Cortex of kidney (tissue), 1 donor: ENCODE measurements at places on chromosomes 12 and 14.

- no peak for DNase-seq
Measured at GRCh38 chr12:106145539-106146447, 7.0 kb upstream of the NUAK1 start.

- no peak for DNase-seq
Measured at GRCh38 chr12:115916910-115917668, 360.4 kb downstream of the MED13L start.

DNA sequence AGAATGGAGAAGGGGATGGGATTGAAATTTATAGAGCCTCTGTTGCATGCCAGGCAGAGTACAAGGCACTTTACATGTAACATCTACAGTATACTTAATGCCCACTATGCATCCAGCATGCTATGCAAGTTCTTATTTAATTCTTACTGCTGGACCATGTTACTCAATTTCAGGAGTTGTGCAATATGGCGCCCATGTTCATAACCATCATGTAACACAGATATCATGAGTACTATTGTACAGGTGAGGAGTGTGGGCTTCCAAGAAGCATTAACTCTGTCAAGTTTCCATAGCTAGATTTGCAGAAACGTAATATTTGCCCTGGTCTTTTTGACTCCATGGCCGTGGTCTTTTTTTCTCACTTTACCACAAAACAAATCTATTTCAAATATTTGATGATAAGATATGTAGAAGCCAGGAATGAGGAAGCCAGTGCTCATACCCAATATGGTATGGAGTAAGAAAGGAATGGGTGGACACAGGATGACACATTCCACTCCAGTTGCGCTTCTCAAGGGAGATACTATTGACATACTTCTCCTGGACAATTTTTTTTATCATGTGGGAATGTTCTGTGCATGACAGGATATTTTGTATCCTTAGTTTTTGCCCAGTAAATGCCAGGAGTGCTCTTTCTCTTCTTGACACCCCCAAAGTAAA is 191.8 kb downstream of the C12orf75 start:
- DNase-seq: no peak

GRCh38 chr14:53108292-53109104 is 44.6 kb downstream of the DDHD1 start:
- DNase-seq: no peak

- DNase-seq: no peak
Measured at GRCh38 chr12:30853561-30854133, 72.9 kb upstream of the TSPAN11 start.

DNA sequence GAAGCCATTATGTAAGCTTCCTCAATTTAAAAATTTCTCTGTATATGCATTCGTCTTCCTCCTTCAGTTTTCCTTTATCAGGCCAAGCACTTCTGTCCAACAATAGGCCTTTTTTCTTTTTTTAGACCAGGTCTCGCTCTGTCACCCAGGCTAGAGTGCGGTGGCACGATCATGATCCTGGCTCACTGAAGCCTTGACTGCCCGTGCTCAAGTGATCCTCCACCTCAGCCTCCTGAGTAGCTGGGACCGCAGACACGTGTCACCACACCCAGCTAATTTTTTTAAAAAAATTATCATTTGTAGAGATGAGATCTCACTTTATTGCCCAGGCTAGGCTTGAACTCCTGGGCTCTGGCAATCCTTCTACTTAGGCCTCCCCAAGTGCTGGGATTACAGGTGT is 25.8 kb downstream of the TAOK3 start:
- DNase-seq: no peak

DNA sequence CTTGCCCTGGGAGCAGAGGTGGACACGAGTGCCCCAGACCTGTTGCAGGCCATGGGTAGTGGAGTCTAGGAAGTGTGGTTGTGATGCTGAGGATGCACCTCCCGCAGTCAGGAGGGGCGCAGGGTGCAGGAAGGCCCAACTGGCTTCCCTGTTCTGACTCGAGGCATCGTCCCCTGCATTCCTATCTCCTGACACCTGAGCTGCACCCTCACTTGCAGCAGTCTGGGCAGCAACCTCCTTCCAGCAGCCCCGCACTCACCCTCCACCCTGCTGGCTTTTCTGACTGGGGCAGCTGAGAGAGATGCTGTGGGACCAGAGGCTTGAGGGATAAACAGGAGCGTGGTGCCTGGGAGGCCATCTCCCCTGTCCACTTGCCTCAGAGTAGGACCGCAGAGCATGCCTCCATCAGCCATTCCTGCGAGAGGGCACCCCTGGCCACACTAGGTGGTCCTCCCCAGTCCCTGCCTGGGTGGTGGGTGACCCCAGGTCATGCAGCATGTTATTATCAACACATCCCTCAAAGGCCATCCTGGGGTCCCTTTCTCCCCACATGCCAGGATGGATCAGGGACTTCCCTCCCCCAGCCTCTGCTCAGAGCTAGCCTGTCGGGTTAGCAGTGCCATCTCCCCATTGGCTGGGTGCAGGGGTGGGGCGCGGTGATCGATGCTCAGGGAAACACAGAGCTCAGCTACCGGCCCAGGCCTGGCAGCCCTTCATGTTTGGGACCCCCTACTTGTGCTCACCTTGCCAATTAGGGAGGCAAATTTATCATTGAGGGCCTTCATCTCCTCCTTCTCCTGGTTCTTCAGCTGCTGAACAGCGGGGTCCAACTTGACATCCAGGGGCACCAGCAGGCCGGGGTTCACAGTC is 719 bp downstream of the KRT80 start:
- DNase-seq: no peak

GRCh38 chr12:80498059-80498728 is 54.2 kb downstream of the PTPRQ start:
- no peak for DNase-seq

DNA sequence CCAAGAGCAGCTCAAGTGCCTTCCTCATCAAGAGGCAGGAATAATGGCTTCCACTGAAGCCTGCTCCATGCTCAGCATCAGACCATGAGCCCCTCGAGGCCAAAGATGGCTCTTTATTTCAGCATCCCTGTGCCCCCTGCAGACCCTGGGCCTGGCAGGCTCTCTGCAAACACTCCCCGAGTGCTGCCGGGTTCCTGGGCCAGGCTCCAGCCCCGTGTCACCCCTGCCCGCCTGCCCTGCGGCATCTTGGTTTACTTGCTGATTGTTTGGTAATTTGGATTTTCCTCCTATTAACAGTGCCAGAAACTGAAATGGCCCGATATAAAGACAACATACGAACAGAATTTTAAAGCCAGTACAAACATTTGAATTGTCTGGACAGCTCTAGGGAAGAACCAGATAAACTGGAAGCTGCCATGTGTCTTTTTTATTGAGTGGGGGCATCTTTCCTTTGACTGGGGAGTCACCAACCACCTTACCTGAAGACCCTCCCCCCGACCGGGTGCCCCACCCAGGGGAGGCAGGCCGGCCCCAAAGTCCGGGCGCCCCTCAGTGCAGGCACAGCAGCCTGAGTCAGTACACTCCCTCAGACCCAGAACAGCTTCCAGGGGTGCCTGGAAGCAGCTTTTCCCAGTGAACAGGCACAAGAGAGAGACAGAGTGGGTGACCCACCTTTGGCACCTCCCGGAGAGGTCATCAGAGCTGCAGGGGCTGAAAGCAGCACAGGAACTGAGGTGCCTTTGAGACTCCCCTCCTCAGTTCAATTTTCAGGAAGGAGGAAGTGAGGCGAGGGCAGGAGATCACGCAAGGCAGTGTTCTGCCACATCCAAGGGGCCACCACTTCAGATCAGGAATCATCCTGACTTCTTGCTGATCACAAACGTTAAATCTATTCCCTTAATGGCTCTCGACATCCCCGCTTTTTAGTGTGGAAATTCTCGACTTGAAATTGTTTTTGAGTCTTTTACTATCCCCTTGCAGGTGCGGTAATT is 30.6 kb downstream of the ITPK1 start:
- DNase-seq: no peak

GRCh38 chr12:110689281-110690126 is 589 bp upstream of the HVCN1 start:
- DNase-seq: no peak

DNA sequence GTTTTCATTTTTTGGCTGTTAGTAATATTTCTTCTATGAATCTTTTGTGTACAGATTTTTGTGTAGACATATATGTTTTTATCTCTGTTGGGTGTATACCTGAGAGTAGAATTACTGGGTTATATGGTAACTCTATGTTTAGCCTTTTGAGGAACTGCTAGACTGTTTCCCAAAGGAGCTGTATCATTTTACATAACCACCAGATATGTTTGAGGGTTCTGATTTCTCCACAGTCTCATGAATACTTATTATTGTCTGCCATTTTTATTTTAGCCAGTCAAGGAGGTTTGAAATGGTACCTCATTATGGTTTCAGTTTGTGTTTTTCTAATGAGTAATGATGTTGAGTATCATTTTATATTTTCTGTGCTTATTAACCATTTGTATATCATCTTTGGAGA is 1.9 kb downstream of the PCNX4 start:
- no peak for DNase-seq

DNA sequence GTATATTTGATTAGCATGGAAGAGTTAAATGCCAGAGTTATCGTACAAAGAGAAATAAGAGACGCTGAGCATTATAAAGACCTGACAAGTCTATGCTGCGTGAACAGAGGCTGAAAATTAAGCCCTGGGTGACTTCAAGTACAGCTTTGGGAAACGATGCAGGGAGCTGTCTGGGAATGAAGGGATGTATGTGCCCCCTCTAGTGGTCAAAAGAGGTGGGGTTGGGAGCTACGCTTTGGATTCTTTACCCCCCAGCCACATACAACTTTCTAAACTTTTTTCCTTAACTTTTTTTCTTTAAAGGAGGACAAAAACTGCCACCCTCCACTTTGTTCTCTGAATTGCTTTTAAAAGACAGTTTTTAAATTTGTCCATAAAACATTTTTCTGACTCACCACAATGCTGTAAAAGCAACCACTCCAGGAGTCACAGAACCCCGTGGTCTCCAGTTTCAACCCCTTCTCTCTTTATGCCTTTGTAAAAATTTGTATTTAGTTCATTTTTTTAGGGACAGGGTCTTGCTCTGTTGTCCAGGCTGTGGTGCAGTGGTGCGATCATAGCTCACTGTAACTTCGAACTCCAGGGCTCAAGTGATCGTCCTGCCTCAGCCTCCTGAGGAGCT is 59.4 kb downstream of the ZNF664 start:
- DNase-seq: no peak

DNA sequence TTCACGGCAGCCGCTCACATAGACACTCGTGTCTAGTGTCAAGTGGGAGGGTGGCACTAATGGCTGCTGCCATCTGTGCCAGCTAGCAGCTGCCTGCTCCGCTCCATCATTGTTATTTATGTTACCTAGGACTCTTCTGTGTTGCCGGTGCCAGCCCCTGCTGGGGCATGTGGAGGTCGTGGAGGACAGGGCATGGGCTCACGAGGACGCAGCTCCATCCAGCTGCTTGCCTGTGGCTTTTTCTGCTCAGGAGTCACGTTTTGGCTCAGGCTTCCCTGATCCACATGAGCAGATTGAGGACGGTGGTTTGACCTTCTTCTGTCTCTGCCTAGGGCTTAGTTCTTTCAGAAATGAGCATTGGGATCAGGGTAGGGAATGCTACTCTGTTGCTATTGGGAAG is 31.2 kb downstream of the TPCN1 start:
- DNase-seq: no peak

DNA sequence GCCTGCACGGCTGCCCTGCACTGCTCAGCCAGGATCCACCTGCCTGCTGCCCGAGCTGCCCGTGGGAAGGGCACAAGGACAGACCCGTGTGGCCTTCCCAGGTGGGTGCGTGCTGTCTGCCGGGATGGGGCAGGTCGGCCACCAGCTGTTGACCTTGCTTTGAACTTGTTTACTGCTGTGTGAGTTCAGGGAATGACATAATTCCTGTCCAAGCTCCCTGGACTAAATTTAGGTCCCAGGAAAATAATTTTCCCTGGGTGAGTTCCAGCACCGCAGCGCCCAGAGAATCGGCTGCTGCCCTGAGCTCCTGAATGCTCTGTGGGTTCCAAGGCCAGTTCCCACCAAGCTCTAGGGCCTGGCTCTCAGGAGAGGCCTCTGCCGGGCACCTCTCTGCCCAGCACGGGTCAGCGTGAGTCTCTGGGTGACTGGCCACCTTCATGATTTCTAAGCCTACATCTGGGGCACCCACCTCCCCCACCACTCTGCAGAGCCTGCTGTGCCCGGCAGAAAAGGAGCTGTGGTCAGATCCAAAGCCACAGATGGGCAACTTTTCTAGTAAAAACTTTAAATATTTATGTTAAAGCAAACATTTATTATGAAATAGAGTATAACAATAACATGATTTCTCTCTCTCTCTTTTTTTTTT is 27.2 kb upstream of the MLXIP start:
- DNase-seq: no peak

DNA sequence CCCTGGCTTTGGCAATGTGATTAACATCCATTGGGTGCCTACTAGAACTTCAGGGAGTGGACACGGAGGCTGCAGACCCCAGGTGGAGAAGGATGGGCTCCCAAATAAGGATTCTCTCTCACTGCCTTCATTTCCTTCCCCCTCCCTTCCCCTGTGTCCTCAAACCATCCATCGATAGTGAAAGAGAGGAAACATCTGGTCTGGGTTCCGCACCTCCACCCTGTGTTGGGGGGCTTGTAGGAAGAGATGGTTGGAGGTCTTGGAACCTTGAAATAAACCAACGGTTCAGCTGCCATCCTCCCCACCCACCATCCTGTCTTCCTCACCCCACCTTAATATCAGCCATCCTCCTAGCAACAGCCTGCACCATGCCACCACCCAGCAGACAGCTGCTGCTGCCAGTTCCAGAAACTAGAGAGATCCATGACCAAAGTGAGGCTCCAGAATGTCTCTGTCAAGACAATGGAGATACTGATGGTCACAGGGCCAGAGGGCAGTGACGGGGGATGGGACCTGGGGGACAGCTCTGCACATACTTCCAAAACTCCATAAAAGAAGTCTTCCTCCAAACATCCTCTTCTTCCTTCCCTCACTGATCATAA is 153.1 kb upstream of the CCND2 start:
- DNase-seq: no peak

DNA sequence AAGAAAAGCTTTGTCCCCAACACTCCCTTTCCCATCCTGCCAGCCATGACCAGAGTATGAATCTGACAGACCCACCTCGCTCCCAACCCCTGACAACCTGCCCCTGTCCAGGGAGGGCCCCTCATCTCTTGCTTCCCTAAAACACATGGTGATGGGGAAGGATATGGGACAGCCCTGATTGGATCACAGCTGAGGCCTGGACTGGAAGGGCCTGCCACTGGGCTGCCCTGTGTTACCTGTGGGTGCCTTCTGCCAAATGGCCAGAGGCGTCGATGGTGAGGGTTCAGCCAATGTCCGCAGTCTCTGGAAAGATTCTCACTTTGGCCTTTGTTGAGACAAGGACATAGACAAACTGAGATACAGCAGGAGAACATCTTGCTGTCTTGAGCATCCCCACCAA is 13.3 kb upstream of the RERG start:
- DNase-seq: no peak
